Mesendoderm (in vitro differentiated cells): ENCODE measurements at places on chromosomes 2 and 18.
A peak's percentile ranks its signal among the peaks of the same experiment; 100 is the strongest.

DNA sequence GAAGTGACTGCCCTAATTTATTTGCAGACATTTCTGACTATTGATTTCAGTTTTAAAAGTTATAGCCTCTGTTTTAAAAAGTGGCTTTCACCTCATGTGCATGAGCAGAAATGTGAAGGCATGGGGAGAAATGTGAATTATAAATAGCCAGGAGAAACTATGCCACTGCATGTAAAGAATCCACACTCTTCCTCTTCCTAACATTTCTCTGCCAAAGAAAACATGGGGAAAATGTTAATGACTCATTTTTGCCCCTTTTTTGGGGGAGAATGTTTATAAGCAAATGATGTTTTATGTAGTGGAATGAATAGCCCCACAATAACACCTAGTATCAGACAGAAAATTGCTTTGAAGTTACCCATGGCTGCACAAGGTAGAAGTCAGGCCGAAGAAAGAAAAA, 249.0 kb upstream of the TANK start:
- no peak for DNase-seq

DNA sequence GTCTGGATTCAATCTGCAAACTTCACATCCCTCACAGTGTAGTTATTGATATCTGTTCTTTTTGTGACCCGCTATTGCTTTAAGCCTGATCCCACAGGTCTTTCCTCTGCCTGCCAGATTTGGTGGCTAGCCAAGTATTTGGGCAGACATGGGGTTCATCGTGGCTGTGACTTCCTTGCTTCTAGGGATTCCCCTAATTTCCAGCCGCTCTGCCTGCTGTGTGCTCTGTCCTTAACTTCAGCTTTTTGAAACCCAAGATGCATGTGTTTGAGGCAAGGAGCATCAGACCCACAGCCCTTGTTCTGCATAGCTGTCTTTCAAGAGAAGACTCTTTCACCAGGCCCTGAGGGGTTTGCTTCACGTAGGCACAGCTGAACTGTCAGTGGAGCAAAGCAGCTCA, 54.2 kb downstream of the NCAPH start:
- no peak for DNase-seq

DNA sequence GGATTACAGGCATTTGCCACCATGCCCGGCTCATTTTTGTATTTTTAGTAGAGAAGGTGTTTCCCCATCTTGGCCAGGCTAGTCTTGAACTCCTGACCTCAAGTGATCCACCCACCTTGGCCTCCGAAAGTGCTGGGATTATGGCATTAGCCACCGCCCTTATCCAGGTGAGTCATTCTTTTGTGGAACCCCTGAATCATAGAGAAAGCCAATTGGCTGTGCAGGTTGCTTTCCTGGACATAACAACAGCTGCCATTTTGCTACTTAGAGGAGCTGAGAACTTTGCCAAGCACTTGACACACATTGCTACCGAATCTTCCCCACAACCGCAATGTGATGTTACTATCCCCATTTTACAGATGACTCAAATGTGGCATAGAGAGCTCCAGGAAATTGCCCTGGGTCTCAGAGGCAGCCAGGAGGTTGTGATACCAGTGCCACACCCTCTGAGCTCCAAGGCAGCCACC, 36.0 kb downstream of the SETBP1 start:
- no peak for DNase-seq

- no peak for DNase-seq
Observed at GRCh38 chr2:64914735-64915509, 74.3 kb upstream of the SLC1A4 start.

- DNase-seq = no peak
Observed at GRCh38 chr2:232529806-232530547, 4.0 kb downstream of the CHRND start.

- DNase-seq = peak; percentile 45
Observed at GRCh38 chr2:5548991-5549715, 143.0 kb upstream of the SOX11 start.

GRCh38 chr2:68811364-68811763, 59.8 kb downstream of the BMP10 start:
- no peak for DNase-seq

DNA sequence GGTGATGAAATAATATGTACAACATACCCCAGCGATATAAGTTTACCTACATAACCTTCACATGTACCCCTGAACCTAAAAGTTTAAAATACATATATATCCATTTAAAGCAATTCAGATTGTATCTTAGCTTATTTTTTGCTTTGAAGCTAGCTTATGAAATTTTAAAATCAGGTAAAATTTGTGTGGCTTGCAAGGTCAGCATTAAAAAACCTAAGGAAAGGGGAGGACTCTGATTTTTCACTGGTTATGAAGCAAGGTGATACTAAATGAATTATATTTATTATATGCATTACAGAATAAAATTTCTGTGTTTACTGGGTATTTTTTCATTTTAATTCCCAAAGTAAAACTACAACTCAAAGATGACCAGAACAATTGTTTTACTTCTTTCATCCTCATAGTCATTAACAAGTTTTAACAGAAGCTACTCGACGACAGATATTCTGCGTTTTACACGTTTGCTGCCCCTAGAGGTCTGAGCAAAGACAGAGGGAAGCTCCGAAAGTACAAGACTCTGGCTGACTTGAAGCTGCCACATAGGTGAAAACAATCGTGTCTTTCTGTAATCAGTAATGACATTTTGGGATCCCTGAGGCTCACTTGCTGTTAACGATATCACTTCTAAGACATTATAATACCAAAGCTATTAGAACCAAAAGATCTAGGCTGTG, 17.1 kb downstream of the PKP4 start:
- DNase-seq = peak; percentile 74

DNA sequence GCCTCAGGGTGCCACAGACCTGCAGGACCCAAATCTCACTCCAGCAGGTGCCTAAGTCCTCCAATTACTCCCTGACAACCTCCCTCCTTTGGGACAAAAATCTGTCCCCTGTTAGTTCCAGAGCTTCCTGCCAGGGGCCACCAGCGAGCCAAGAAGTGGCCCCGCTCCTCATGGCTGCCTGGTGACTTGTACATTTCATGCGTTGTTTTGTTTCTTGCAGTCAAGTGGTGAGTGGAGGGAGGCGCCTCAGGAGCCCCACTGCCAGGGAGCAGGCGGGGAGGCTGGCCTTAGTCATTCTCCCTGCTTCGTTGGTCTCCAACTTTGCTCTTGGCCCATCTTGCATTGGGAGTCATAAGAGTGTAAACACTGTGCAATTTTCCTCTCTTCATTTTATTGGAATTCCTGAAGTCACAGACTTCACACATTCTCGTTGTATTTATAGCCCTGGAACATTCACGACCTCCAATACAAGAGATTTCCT, 81.3 kb downstream of the KCNF1 start:
- no peak for DNase-seq
